NCI-H1930 (cell line): ENCODE measurements at places on chromosomes 1 and 21.
A peak's percentile ranks its signal among the peaks of the same experiment; 100 is the strongest.

DNA sequence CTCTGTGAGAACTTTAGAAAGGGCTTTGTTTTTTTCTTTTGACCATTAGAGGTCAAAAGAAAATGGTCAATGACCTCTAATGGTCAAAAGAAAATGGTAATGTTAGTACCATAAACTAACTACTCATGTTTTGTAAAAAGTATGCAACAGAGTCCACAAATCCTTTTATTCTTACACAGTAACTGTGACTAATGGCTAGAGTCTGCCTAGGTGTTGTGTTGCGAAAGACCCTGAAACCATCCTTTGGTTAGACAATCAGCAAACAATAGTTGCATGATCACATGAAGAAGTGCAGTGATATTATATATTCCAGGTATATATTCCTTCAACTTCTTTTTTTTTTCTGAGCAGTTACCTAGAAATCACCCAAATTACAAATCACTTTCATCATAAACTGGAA is 40.9 kb downstream of the NEGR1 start:
- DNase-seq, result no peak

GRCh38 chr1:36232212-36233095 is 8.2 kb downstream of the THRAP3 start:
- DNase-seq, result no peak

- DNase-seq, result no peak
These were observed 33.6 kb upstream of the THEM4 start for GRCh38 chr1:151942882-151943281.

GRCh38 chr1:56575865-56576264 is 3.5 kb downstream of the PLPP3 start:
- no peak for DNase-seq

GRCh38 chr1:53326598-53327181 is 1.2 kb downstream of the LRP8 start:
- DNase-seq, result peak; percentile 20

- DNase-seq, result no peak
These were observed 264.7 kb downstream of the TRABD2B start for GRCh38 chr1:47732489-47732888.

- DNase-seq, result no peak
These were observed 18.1 kb downstream of the LAMB3 start for GRCh38 chr1:209634005-209634737.

- DNase-seq, result no peak
These were observed 251.9 kb upstream of the DAB1 start for GRCh38 chr1:57675776-57676175.

- DNase-seq, result no peak
These were observed 23.7 kb downstream of the ATP1A1 start for GRCh38 chr1:116396769-116397168.

GRCh38 chr1:87428883-87429282 is 100.2 kb downstream of the LMO4 start:
- DNase-seq, result no peak

GRCh38 chr1:188462837-188463236 is 1634.1 kb downstream of the PLA2G4A start:
- DNase-seq, result no peak

GRCh38 chr1:31064111-31064717 is 1.3 kb downstream of the PUM1 start:
- no peak for DNase-seq

GRCh38 chr1:160720356-160721085 is 8.9 kb upstream of the CD48 start:
- DNase-seq, result no peak

DNA sequence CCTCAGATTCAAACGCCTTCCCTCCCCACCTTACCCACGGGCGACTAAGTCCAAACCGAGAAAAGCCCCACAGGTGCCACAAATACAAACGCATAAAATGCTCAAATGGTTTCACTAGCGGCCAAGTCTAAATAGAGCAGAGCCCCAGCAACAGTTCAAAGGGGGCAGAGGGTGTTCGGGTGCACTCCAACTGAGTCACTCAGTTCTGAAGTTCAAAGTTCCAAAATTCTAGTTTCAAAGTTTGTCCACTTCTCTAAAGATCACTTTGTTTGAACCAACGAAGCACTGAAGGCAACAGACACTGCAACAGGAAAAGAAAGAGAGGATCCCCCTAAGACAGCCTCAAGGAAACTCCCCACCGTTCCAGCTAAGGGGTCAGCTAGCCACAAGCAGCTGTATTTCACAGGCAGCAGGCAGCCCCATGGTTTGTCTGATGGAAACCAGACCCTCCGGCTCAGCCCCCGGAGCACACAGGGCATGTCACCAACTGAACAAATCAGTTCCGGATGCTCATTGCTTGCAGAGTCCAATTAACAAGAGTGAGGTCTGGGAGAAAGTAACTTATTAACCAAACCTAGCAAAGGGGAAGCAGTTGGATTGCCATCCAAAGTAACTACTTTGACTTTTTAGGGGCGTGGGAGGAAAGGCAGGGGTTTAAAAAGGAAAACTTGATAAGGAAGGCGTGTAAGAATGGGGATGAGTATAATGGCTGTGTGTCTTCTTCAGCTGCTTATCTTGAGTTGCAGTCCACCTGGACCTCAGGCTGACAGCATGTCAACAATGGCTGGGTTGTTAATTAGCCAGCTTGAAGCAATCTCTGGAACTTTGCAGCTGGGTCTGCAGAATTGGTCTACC is 1423.9 kb upstream of the PRMT6 start:
- no peak for DNase-seq

- DNase-seq, result no peak
These were observed 22.4 kb upstream of the GNG4 start for GRCh38 chr1:235671992-235672391.
